Breast epithelium (tissue), 4 donors: ENCODE measurements at places on chromosomes 7 and 10. TPM values are rescaled to one million over a fixed set of nuclear protein-coding genes. Genes with fewer than 3 reads are reported as not detected.
A peak's percentile ranks its signal among the peaks of the same experiment; 100 is the strongest.

- DNase-seq = no peak
Measured at GRCh38 chr10:99750641-99751040, 18.6 kb downstream of the CUTC start.

DNA sequence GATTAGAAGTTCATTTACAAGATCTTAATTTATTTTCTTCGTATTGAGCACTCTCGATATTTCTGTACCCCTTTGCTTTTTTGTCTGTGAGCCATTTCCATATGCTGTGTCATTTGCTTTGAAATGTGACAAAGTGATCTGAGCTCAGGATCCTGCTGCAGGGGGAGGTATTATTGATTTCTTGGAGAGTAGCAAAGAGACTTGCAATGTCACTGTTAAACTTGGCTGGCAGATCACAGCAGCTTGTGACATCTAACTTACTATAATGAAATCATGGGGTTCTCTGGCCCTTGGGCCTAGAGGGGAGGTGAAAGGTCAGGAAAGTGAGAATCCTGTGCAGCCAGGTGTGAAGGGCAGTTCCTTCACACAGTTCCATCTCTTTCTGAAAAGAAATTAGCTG lies 923.4 kb downstream of the REEP3 start:
- DNase-seq = no peak

- DNase-seq = no peak
Measured at GRCh38 chr7:148447221-148447849, 143.2 kb upstream of the C7orf33 start.

- DNase-seq = no peak
Measured at GRCh38 chr10:102537367-102537766, 33.6 kb downstream of the SUFU start.

GRCh38 chr10:75197906-75198305 lies 12.7 kb upstream of the VDAC2 start:
- DNase-seq = no peak

- DNase-seq = no peak
Measured at GRCh38 chr10:22894714-22895113, 33.1 kb upstream of the ARMC3 start.

GRCh38 chr10:52215745-52216361 lies 98.2 kb upstream of the DKK1 start:
- DNase-seq = no peak

DNA sequence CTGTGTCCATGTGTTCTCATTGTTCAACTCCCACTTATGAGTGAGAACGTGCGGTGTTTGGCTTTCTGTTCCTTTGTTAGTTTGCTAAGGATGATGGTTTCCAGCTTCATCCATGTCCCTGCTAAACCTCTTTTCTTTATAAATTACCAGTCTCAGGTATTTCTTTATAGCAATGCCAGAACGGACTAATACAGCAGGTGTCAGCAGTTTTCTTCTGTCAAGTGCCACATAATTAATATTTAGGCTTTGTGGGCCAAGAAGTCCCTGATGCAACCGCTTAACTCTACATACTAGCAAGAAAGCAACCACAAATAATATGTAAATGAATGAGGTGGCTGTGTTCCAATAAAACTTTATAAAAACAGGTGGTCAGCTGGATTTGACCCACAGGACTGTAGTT lies 26.3 kb upstream of the C1QL3 start:
- DNase-seq = no peak

DNA sequence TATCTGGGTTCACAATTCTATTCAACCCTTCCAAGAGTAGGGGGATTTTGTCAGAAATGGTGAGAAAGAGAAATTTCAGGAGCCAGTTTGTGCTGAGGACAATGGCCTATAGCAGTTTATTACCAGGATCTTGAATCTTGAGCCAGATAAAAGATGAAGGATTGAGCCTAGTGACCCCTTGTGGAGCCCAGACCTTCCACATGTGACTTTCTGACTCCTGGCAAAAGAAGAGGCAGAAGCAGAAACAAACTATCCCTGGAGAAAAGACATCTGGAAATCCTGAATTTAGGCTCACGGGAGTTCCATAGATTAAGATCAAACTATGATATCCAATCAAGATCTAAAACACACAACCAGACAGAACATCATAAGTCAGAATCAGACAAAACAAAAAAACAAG lies 60.9 kb upstream of the CHRM2 start:
- DNase-seq = no peak

DNA sequence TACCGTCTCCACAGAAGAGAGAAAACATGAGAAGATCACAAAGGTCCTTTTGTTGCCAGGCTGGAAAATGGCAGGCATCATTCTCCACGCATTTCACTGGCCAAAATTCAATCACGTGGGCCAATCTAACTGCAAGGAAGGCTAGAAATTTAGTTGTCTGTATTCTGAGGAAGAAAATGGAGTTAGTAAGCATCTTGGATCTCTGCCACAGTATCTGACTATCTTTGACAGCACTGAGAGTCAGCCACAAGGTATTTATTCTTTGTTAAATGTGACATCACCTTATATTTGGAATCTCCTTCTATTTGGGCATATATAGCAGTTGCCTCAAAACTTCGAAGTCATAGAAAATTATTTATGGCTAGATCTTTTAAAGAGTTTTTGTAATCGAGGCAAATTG lies 213.9 kb downstream of the NSUN6 start:
- DNase-seq = no peak

DNA sequence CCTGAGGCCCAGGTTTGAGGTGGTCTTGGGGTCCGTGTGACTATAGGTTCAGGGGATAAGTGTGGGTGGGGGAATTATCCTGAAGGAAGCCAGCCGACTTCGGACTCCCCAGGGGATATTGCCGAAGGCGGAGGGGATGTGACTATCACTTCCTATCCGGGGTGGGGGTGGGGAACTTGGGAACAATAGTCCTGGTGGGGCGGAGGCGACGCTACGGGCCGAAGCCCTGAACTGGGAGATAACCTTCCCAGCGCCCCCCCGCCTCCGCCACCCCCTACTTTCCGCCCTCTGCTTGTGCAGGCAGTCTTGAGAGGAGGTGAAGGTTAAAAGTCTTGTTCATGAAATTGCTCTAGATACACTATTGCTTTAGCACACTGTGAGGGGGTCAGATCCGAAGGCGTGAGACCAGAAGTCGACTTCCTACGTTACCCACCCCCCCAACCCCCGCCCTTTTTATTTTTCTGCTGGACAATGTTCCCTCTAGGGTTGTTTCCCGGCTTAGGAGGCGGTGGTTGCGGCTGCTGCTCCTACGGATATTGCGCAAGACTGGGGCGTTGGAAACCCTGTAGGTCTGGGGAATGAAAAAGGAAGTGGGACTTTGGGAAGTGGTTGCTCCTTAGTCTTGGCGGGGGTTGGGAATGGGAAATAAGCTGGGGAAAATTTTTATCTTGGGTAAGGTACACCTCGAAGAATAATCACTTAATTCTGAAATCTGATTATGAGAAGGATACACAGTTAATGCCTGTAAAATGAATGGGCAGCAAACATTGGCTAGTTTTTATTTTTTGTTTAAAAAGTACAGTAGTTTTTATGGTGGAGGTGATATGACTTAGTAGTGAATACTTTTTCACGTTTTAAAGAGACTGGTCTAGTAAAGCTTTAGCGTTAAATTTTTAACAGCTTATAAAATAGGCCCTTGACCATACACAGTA lies 1.5 kb downstream of the PTPN12 start:
- DNase-seq = peak; percentile 77

DNA sequence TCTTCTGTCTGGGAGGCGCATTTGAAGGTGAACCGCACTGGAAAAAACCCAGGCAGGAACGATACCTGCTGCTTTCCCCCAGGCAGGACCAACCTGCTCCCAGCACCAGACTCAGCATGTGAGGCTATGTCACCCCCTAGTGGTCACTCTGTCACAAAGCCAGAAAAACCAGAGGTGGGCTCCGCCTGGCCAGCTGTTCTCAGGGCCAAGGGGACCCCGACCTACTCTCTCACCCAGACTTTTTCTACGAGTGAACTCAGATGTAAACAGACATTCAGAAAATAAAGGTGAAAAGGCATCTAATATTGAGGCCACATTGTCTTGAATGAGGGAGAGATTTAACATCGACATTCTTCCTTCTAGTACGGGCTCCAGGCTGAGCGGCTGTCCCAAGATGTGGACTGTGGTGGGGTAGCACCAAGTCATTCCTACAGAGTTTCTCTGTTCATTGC lies 117.3 kb downstream of the PRKAG2 start:
- peak; percentile 70 for DNase-seq

DNA sequence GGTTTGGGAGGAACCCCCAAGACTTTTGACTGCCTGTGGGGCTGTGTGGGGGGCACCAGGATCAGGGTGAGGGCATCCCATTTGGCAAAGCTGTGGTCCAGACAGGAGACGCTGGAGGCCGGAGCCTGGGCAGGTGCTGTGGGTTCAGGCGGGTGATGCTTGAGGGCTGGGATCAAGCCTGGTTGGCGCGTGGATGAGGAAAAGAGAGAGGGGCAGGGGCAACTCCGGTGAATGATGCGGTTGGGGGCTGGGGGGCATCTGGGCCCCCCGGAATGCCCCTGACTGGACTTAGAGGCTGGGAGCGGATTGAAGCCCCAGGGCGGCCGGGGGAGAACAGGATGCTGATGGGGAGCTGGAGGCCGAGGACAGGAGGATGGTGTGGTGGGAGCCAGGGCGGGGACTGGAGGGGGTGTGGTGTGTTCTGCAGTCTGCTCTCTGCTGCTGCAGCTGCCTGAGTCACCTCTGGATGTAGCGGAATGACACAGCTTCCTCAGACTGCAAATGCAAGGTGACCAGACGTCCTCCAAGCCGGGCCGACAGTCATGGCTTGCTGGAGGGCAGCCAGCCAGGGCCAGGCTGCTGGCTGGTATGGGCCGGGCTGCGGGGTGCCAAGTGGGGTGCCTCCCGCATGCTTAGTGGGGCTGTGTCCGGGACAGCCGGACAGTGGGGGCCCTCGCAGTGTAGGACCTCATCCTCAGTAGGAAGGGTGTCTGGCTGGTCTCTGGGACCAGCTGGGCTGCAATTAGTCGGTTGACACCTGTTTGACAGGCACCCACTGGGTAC lies 3.2 kb downstream of the MAFK start:
- no peak for DNase-seq

DNA sequence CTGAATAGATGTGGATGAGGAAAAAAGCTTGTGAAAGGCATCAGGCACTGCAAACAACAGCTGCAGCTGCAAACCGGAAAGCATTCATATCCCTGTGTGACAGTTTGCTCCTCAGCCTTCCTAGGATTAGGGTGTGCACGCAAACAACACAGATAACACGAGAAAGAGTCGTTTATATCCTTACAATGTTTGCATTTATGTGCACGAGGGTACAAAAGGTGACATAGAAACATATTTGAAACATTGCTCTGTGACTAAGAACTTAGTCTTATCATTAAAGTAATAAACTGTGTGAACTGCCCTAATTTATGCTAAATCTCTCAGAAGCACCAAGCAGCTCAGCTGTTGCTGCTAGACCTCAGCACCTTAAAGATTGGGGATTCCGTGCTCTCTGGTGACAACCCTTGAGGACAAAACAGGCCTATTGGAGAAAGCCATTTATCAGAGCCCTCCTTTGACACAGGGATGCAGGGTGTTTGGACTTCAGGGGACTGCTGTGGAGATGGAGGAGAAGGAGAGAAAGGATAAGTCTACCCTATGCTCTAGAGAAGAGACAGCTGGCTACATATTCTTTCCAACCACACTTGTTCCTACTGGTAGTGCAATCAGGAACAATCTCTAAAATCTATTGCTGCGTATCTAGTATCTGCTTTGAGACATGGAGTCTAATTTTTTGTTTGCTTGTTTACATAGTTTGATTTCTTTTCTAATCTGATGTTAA lies 176.2 kb downstream of the GNAT3 start:
- DNase-seq = no peak

DNA sequence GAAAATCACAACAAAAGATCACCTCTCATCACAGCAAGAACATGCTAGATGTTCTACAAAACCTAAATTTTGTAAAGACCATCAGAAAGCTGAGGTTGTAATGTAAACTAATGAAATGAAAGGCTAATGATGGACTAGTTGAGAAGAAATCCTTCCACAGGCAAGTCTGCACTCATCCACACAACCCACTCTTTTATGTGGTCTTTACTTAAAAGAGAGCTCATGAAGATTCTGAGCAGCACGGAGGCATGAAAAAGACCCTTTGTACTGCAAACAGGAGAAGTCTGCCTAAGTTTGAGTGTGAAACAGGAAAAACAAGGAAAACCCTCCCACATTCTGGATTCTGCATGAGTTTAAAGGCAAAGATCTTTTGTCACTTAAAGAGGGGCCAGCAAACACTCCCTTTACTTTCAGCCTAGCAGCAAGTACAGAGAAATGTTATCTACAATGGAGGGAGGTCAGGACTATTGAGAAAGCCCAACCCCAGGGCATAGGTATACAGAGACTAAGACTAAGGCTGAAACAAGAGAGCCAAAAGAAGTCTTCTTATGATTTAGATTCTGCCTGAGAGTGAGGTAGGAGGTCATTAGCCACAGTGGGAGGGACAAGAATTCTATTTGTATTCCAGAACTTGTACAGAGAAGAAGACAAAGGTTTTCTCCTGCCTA lies 521.2 kb upstream of the TEX47 start:
- no peak for DNase-seq

DNA sequence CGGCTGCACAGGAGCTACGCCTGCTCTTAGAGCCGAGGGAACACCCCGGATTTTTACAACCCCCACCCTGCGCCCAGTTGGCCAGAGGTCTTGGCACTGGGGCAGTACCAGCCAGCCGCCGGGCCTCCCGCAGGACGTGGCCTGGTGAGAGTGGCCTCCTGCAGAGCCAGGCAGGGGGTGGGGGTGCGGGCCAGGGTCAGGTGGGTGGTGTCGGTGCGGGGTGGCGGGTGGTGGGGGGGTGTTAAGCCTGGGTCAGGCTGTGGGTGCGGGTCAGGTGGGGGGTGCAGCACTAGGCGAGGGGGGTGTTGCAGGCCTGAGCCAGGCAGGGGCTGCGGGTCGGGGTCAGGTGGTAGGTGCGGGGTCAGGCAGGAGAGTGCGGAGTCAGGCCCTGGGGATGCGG lies 647 bp downstream of the ECHS1 start:
- DNase-seq = no peak

DNA sequence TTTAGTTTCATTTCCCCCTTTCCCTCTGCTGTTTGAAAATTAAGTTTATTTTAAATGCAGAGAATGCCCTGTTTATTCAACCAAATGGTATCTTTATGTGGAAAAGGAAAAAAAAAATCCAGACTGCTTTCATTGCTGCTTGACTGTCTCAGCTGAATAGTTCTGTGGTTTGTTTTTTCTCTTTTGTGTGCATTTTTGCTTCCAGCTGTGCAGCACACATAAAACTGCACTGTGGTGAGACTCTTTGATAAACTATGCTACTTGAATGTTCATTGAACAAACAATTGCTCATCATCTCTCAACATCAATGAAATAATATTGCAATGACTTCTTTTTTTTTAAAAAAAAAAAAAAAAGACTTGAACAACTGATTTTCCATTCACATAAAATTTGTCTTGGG lies 78.6 kb upstream of the GLI3 start:
- DNase-seq = no peak

Gene MRC1
- 29.3 TPM for total RNA-seq

Gene VKORC1L1
- total RNA-seq = 25.9 TPM

Gene PRSS37
- not detected for total RNA-seq

Gene LIPM
- not detected for total RNA-seq

Gene CYP2C19
- not detected for total RNA-seq

Gene TAS2R5
- total RNA-seq = 2.4 TPM

Gene IFIT1B
- not detected for total RNA-seq

Gene ENTPD7
- 3.5 TPM for total RNA-seq

Gene NCOA4
- total RNA-seq = 121 TPM
